Stimulated activated CD4-positive, alpha-beta T cell treated with anti-CD3 and anti-CD28 coated beads, Interleukin-12 subunit alpha, Interleukin-12 subunit beta, amount 100 ng/mL, for 24 hours (primary cell): ENCODE measurements at places on chromosomes 4 and X.
A peak's percentile ranks its signal among the peaks of the same experiment; 100 is the strongest.

GRCh38 chr4:148062301-148062950 lies 330.5 kb downstream of the ARHGAP10 start:
- DNase-seq = no peak

- DNase-seq = no peak
These were observed 354.6 kb upstream of the AGA start for GRCh38 chr4:177796841-177797240.

DNA sequence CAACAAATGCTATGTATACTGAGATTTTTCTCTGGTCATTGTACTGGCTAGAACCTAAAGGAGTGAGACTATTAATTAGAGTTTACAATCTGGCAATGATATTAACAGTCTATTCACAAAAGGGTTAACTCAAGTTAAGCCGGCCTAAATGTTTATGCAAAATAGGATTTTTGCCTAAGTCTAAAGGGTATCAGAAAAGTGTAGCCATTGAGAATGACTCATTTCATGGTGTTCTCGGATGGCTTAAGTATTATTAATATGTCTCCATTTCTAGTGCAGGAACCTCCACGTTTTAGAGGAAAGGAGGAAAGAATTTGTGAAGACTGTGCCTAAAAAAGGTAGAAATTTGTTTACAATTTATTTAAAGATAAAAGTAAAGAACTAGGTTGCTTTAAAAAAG lies 29.8 kb downstream of the DYNLT3 start:
- DNase-seq = no peak

DNA sequence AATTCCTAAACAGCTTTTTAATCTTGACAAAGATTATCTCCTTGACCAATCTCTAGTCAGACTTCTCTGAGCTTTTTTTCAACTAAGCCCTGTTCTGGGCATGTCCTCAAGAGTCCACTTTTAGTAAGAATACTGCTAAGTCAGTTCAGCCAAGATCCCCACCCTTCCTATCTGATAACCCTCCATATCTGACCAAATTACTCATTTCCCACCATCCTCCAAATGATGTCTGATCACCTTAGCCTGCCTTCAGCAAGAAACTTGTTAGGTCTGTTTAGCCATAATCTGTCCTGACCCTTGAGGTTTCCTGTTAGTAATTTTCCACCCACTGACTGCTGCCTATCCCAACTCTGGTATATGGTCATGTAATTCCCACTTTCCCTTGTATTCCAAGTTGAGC lies 65.2 kb downstream of the FAM13A start:
- DNase-seq = no peak

DNA sequence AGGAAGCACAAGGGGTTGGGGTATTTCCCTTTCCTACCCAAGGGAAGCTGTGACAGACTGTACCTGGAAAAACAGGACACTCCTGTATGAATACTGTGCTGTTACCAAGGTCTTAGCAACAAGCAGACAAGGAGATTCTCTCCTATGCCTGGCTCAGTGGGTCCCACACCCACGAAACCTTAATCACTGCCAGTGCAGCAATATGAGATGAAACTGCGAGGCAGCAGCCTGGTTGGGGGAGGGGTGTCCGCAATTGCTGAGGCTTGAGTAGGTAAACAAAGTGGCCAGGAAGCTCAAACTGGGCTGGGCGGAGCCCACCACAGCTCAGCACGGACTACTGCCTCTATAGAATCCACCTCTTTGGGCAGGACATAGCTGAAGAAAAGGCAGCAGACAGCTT lies 197.7 kb downstream of the INPP4B start:
- no peak for DNase-seq

- DNase-seq = no peak
These were observed 1.8 kb downstream of the PLXNA3 start for GRCh38 chrX:154459832-154460231.

DNA sequence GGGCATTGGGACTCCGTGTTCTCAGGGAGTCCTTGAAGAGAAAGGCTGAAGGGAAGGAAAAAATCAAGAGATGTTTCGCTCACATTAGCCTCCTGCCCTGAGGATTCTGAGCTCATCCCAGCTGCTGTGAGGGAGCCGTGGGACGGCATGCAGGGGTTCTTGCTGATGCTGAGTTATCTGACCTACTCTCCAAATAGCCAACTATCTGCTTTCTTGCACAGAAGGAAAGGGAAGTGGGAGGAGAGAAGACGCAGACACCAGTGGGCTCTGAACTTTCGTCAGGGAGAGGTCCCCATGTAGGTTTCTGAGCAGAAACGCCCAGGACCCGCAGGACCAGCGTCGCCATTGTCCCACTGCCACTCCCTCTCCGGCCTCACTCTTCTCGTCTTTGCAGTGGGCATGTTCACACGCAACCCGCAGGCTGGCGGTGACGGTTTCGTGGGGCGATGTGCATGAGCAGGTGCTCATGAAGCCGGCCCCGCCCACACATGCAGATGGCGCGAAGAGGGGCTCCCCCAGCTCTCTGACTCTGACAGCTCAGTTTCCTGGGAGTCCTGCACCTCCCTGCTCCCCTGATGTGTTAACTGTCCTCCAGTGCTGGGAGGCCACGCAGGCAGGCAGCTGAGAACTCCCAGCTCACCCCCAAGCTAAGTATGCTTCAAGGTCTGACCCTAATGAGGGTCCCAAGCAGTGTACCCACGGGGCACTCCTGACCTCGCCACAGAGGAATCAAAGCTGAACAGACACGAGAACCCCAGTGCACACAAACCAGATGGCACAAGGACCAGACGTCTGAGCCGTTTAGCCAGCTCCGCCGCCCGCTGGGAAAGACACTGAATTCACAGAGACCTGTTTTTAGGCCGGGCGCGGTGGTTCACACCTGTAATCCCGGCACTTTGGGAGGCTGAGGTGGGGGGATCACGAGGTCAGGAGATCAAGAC lies 13.6 kb upstream of the ABLIM2 start:
- DNase-seq = peak; percentile 28

GRCh38 chr4:102217775-102218355 lies 127.4 kb downstream of the SLC39A8 start:
- DNase-seq = no peak

DNA sequence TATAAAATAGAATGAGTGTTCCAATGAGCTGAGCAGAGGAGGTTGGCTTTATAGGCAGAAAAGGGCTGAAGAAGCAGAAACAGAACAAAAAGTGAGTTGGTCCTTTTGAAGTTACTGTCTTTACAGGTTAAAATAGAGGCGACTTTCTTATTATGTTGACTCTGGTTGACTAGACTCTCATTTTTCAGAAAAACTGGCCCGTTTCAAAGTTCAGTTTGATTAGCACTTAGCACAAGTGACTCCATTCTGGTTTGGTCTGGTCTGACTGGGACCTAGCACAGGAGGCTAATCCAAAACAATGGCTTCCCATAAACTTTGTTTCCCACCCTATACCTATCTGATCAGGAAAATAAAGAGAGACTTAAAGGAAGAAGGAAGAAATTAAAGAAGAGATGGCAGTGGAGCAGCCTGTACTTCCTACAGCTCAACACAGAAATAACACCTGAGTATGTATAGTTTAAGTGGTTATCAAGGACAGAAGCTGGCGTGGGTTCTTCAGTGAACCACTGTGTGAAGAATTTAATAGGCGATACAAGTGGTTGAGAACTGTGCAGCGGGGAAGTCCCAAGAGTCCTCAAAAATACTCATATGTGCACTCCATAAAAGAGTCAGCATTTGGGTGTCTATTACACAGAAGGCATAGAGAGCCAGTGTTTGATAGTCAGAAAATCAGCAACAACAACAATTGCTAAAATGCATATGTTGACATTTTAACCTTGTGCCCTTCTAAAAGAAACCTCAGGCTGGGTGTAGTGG lies 554.8 kb upstream of the HTR2C start:
- no peak for DNase-seq

DNA sequence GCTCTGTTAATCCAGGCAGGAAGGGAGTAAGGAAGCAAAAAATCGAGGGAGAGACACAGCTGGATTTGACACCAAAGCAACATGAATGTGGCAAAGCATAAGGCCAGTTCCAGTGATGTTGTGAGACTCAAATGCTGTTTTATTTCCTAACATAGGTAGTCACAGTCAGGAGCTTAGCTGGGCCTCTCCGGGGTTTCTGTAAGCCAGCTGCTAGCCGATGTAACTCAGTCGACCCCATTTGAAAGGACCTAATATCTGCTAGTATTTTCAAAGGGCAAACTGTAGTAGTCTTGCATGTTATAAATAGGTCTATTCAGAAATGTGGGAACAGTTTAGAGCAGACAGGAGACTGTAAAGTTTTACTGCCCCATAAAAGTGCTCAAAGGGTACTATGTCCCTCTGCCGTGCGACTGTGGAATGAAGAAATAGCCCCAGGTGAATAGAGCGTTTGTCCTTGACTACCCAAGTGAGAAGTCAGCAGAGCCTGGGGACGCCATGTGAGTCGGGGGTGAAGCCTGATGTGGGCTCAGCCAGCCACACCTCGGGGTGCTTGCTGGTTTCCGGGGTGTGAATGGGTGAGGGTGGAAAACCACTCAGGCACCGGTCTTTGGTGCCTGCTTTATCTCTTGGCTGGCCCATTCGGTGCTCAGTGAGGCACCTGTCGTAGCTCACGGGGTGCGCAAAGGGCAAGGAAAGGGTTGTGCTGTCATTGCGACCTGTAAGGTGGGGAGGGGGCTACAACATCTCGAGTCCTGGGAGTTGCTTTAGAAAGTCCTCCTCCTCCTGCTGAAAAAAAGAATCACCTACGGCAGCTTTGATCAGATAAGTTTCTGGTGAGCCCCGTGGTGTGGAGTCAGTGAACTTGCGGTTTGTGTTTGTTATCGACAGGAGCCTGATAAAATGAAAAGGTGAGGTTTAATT lies 745 bp downstream of the TRIM2 start:
- DNase-seq = peak; percentile 6

DNA sequence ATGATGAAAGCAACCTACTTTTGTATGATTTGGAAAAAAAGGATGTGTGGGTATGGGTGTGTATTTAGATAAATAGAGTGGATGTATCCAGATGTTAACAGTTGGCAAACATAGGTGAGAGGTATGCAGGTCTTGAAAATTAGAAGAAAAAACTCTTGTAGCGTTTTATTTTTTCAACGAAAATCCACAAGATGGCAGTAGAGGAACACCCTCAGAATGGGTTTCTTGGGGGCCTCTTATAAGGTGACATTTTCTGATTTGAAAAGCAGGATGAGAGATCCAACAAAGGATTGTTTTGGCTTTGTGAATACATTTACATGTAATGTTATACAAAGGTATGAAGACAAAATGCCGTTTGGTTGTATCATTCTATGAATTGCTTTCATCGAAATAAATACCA lies 68.3 kb downstream of the FMR1NB start:
- no peak for DNase-seq

DNA sequence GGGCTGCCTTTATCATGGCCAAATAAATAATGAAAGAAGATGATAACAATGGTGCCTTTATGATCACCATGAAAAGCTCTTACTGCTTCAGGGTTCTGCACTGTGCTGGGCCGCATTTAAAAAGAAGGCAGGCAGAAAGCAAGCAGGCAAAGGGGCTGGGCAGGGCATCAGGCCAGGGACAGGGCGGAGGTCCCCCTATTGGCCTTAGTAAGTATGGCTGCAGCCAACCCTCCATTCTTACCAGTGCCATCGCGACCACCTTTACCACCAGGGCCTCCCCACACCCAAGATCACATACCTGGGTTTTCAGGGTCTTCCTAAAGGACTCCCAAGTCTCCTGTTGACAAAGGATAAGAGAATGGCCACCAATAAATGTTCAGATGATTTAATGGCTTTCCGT lies 38.9 kb downstream of the CNGA2 start:
- no peak for DNase-seq

GRCh38 chr4:112023402-112023950 lies 121.8 kb upstream of the FAM241A start:
- DNase-seq = no peak

DNA sequence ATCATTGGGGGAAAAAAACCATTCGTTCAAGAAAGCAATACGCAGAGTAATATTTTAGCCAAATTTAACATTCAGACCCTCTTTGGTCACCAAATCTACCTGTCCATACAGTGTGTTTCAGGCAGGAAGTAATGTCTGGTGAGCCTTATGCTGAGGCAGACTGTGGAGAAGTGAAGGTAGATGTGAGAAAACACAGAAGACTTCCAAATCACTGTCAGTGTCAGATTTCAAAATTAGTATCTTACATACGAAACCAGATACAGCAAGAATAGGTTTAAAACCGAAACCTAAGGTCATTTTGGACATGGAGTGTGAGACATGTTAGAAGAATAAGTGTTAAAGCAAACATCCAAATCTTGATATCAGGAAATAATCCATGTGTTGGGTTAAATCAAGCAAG lies 664.5 kb upstream of the HTR2C start:
- DNase-seq = no peak

- DNase-seq = no peak
These were observed 163.0 kb upstream of the TLL1 start for GRCh38 chr4:165709973-165710526.

DNA sequence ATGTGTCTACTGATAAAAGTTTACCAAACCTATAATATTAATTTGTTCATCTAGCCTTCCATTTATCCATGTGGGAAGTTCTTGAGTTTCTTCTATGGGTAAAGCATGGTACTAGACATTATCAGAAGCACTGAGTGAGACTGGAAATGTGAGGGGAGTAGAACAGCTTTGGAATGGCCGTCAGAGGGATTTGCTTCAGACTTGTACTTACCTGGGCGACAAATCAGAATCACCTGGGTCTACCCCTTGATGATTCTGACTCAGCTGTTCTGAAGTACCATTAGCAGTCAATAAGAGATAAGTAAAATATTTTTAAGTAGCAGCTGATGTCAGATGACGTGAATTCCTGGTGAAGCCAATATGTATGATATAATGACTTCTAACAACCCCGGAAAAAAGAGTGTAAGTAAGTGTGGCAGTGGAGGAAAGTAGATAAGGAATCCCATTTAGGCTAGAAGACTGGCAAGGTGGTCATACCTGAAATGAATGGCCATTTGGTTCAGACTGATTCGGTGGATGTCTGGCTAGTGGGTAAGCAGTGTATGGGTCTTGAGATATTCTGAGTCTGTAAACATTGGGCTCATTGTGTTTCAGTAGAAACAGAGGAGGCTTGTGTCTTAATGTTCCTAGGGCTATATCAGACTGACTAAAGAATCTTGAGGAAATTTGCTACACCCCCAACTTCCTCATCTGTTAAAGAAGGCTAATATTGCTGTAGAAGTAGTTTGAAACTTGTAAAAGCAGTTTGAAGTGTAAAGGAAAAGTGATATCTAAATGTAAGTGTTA lies 409.2 kb downstream of the NKX6-1 start:
- DNase-seq = no peak

DNA sequence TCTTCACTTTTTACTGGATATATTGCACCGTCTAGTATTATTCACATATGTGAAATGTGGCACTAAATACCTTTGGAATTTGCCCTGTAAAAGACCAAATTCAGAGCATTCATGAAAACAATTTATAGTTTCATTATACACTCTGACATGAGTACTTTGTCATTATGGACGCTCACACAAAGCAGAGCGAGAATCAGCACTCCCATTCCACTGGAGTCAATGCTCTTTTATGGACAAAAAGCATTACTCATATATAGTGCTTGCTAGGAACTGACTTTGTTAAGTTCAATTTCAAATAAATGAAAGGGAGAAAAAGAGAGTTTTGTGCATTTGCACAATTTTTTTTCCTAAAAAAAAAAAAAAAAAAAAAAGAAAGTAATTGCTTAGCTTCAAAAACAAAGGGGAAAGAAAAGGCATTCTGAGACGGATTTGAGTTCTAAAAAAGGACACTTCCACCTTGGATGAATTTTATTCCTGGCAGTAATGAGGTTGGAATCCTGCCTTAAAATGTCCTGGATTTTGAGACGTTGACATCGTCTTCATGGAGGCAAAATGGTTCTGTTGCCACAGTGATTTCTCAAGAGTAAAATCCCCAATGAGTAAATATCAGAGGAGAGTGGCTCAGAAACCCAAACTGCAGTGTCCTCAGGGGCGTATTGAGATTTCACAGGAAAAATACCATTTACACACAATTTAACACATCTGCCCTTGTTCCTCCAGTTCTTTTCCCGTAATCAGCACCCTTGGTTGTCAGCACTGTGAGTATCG lies 34.8 kb downstream of the CCDC149 start:
- no peak for DNase-seq
